ENCODE measurements at places on chromosomes 2 and 18. TPM values are rescaled to one million over a fixed set of nuclear protein-coding genes. Genes with fewer than 3 reads are reported as not detected.

The ALPP gene
- 20.3 TPM for total RNA-seq

The ATP6V1C2 gene
- 0.14 TPM for total RNA-seq

The NRBP1 gene
- total RNA-seq = 138 TPM

The EML6 gene
- 1.2 TPM for total RNA-seq

The ACKR3 gene
- 7.7 TPM for total RNA-seq

The GYPC gene
- not detected for total RNA-seq

The SNTG2 gene
- not detected for total RNA-seq

The PROM2 gene
- not detected for total RNA-seq

The TACR1 gene
- total RNA-seq = 0.14 TPM

The TUBB6 gene
- 201 TPM for total RNA-seq

The POMC gene
- not detected for total RNA-seq

The OR6B2 gene
- total RNA-seq = not detected

The GKN1 gene
- total RNA-seq = 0.24 TPM

The FHL2 gene
- 49.3 TPM for total RNA-seq

Measured in A549 treated with dexamethasone at 1 μM for 4 hours (cell line).